BE2C (cell line): ENCODE measurements at places on chromosomes 11 and 22.

DNA sequence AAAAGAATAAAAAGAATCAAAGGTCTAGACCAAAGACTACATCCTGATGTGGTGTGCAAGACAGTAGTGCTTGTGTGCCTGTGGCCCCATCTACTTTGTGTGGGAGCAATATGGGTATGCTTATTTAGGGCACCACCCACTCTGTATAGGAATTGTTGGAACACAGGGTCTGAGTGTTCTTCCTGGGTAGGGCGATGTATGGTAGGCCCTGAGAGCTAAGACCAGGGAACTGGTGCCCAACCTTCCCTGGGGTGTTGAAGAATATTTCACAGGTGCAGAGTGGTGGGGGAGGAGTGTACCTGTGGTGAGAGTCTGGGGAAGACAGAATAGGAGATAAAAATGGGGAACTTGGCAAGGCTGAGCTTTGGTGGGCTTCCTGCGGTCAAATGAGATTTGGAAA, 41.9 kb downstream of the MICAL2 start:
- no peak for DNase-seq

GRCh38 chr11:73295241-73295995, 12.7 kb upstream of the ARHGEF17 start:
- peak; percentile 76 for DNase-seq

DNA sequence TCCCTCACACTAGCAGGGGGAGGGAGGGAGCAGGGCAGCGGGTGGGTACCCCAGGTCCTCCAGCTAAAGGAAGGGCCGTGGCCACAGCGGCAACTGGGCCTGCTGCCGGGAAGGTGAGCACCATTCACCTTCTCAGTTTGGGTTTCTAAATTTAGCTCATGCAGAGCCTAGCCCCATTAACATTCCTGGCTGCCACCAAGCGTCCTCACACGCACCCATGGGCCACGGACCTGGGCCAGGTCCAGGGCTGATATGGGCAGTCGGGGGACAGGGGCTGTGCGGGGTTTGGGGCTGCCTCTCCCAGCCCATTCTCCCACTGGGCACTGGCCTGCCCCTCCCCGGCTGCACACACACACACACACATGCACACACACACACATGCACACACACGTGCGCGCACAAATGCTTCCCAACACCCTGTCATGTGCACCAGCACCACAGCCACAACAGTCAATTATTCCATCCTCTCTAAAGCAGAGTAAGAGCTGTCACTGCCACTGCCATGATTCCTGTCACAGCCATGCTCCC, 28.7 kb downstream of the SYT7 start:
- DNase-seq = no peak

DNA sequence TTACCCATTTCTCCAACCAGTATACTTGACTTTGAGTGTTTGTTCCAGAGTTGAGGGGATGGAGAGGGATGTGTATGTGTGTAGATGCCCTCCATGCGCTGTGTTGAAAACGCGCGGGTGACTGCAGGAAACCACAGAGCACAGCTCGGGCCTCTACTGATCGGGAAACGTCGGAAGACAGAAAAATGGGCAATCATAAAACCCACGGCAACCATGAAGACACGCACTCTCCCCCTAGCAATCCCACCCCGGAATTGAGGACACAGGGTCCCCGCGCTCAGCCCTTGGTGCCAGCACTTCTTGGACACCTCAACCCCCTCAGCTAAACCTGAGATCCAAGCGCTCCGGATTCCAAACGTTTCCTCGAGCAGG, 251 bp upstream of the UQCC3 start:
- no peak for DNase-seq

DNA sequence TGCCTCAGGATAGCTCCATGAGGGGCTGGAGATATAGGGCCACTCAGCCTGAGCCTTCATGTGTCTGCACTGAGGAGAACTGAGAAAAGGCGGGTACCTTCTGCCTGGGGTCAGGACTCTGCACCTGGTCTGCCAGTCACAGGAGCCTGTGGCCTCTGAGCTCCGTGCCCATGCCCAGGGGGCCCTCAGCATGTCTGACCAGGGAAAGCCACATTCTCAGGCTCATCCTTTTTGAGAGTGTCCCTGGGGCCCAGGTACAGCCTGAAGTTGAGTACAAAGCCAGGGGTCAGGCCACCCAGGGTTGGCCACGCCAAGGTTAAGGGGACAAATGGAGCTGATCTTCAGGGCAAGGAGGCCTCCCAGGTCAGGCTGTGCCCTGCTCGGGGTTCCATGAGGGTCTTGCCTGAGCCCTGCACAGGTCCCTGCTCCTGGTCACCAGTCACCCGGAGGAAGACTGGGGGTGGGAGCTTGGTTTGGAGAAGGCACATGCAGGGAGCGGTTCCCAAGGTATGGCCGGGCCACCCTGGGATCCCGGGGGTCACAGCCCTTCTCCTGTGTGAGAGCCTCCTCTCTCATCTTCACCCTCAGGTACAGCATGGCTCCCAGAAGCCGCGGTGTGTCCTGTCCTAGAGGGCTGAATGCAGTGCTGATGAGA, 6.0 kb downstream of the DENND6B start:
- no peak for DNase-seq

DNA sequence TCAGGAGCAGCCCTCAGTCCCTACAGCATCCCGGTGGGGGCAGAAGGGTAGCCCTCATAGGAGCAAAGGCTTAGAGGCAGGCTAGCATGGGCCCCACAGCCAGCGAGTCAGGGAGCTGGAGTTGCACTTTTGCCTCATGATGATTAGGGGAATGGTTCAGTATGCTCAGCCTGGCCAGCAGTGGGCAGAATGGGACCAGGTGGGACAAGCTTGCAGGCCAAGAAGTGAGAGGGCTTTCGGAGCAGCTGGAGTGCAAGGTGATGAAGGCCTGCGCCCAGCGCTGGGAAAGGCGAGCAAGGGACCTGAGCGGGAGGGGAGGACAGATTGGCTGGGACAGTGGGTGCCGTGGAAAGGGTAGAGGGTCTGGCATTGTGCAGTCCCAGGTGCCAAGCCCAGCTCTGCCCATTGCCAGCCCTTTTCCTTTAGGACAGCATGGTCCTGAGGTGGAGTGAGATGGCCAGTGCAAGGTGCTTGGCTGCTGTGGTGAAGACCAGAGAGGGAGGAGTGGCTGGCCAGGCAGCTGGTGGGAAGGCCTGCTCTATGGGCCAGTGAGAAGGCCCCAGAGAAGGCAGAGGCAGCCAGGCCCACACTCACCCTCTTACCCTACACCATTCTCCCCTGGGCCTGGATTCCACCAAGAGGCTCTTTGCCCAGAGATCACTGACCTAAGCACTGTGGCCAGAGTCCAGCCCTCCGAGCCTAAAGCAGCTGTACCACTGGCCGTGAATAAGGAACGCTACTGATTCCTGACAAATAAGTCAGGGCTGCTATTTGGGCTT, 47.9 kb upstream of the SUSD2 start:
- DNase-seq = no peak

- no peak for DNase-seq
Measured at GRCh38 chr11:49432242-49432848, 223.9 kb upstream of the FOLH1 start.

GRCh38 chr11:73139476-73140198, 2.5 kb downstream of the FCHSD2 start:
- DNase-seq = no peak

DNA sequence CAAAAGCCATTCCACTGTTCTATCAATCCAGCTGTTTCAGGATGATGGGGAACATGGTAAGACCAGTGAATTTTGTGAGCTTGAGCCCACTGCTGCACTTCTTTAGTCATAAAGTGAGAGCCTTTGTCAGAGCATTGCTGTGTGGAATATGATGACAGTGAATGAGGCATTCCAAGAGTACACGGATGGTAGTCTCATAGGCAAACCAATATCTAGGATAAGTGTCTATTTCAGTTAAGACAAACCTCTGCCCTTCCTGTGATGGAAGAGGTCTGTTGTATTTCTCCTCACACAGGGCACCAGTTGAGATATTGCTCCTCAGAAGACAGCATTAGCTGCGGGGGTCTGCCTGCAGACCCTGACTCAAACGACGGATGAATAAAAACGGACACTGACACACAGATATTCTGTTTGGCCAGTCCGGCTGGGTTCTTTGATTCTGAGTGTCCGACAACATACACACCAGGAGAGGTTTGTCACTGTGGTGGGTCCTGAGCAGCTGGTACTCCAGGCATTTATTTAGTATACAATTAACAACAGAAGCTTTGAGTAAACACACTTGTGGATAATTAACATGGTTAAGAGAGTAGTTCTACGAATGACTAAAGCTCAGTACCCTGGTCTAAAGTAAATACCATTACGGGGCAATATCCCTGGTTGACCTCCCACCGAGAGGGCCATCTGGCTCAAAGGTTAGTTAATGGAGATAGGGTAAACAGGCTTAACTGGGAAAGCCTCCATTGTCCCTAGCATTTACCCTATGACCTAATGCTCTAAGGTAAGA, 121.7 kb downstream of the ZNF280B start:
- DNase-seq = no peak

- DNase-seq = no peak
Measured at GRCh38 chr22:48575618-48576332, 1251.9 kb downstream of the BRD1 start.

GRCh38 chr11:33912405-33913361, 20.8 kb upstream of the LMO2 start:
- no peak for DNase-seq

DNA sequence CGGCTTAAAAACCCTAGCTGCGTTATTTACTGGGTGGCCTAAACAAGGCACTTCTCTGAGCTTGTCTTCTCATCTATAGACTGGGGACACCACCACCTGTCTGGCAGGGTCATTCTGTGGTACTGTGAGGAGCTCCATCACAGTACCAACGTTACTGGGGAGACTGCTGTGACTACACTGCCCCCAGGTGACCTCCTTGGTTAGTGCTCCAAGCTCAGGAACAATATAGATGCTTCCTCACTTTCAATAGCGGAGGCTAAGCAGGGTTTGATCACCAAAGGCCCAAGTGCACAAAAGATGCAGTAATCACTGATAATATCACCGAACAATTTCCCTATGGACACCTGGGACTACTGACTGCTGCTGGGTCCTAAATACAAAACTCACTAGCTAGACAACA, 18.8 kb downstream of the PRPF19 start:
- peak; percentile 51 for DNase-seq

- DNase-seq = no peak
Measured at GRCh38 chr22:42033263-42034181, 34.9 kb downstream of the WBP2NL start.

DNA sequence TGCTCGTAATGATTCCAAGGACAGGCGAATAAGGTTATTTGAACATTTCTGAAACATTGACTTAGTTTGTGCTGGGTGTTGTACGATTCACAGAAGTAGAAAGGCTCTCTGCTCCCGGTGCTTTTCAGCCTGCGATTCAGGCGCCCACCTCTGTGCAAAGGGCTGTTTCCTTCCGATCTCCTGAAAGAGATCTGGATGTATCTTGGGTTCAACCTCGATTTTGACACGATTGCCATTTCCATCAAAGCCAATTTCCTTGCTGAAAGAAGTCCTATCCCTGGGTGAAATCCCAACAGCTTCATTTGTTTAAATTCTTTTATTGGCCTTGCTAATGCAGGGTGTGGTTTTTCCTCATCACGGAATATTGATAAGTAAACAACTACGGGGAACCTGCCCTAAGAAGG, 1.1 kb upstream of the ZC3H12C start:
- DNase-seq = no peak

- DNase-seq = no peak
Measured at GRCh38 chr11:59728913-59729312, 15.3 kb upstream of the OR10V1 start.

DNA sequence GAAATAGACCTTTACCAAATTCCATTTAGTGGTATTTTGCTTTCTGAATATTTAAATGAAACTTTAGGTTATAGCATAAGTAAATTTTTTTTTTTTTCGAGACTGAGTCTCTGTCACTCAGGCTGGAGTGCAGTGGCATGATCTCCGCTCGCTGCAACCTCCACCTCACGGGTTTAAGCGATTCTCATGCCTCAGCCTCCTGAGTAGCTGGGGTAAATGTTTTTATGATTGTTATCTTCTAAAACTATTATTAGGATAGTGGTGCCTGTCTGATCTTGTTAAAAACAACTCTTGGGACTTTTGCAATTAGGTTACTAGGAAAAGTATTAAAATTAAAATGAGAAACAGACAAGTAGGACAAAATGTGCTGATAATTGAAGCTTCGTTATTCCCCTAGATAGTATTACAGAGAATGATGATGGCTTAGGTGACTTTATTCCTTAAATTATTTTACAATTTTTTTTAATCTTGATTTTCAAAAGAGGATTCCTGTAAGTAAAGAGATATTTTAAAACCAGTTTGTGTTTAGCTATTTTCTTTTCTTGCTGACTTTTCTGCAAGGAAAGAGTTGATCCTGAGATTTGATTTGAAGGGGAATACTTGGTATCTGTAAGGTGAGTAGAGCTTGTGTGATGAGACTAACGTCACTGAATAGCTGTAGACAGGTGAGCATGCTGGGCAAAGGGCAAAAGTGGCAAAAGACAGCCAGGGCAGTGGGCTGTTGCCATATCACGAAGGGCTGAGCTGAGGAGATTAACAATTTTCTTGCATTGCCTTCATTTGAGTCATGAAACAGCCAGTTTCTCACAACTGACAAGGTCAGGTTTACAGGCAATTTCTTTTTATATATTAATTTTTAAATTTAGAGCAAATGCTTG, 20.8 kb downstream of the CRKL start:
- DNase-seq = no peak

DNA sequence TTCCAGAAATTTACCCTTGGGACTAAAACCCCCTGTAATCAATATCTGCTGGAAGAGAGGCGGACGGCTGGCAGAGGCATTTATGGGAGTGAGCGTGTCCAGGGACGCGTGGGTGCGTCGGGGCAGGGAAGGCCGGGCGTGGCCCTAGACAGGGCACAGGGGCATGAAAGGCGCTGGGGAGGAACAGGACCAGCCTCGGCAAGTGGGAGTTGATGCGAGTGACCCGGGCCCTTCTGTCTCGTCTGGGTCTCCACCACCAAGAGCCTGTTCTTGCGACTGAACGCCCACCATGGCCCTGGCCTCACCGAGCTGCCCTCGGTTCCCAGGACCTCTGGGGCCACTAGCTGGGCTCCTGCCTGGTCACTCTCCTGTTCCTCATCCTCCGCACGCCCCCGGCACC, 17.5 kb downstream of the OSBPL5 start:
- DNase-seq = no peak

- DNase-seq = no peak
Measured at GRCh38 chr11:75514596-75514995, 11.1 kb downstream of the GDPD5 start.

DNA sequence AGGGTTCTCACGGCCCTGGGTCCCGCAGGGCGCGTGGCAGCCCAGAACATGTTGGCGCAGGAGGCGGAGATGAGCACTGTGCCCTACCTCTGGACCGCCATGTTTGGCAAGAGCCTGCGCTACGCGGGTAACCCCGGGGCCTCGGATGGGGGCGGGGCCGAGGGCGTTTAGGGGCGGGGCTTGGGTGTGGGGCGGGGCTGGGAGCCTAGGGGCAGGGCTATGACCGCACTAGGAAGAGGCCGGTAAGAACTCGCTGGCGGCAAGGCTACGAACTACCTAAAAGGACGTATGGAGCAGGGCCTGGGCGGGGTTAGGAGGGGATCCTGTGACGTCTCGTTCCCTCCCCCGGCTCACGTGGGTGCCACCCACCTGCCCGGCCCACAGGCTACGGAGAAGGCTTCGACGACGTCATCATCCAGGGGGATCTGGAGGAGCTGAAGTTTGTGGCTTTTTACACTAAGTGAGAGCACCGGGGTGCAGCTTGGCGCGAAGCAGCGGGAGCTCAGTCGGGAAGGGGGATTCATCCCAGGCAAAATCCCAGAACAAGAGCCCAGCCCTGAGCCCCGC, 2.8 kb upstream of the LZTR1 start:
- peak; percentile 77 for DNase-seq

GRCh38 chr11:46006418-46007070, 84.1 kb downstream of the LARGE2 start:
- peak; percentile 28 for DNase-seq
